ENCODE measurements at places on chromosomes 4 and X.

- no peak for DNase-seq
Measured at GRCh38 chr4:56272003-56272402, 115.3 kb downstream of the AASDH start.

DNA sequence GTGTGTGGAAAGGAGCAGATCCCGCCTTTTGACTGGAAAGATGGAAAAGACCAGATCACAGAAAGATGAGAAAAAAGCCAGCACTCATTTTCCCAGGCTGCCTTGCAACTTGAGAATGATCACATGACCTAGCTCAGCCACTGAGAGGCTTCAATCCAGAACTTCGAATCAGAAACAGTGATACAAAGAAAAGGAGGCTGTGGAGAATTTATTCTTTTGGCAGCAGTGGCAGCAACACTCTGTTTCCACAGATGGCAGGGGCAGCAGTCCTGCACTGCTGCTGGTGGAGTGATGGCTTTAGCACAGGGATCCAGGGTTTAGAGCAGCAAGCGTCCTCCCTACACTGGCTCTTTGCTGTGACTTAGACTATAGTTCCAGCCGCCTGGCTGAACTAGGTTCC, 77.8 kb upstream of the SH3RF1 start:
- no peak for DNase-seq

- DNase-seq = no peak
Measured at GRCh38 chr4:61723492-61723891, 523.4 kb downstream of the ADGRL3 start.

GRCh38 chrX:55026143-55026542, 4.6 kb downstream of the ALAS2 start:
- DNase-seq = no peak

DNA sequence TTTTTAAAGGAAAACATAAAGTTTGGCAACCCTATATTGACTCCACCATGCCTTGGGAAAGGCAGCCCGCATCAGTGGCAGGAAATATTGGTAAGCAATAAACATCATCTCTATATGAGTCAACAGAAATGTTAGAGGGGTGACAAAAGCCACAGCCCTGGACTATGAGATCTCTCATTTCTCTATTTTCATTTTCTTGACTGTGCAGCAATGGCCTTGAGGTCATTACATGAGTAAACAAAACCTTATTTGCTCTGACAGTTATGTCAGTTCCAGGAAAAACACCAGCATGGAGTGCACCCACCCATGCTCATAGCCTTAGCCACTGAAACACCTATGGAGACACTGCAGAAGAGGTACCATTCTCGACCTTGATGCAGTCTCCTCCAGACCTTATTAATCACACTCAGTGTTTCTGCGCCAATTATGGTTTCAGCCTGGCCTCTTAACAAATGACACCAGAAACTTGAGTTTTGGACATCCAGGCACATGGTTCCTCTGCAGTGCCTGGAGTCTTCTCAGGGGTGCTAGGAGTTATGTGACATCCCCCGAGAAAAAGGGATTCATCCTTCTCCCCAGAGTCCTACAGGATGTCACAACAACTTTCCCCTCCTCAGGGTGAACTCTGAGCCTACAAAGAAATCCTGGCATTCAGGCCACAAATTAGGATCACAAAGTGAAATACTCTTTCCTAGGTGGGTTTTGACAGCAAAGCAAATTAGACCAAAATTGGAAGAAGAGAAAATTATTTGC, 16.0 kb upstream of the HPGD start:
- no peak for DNase-seq

DNA sequence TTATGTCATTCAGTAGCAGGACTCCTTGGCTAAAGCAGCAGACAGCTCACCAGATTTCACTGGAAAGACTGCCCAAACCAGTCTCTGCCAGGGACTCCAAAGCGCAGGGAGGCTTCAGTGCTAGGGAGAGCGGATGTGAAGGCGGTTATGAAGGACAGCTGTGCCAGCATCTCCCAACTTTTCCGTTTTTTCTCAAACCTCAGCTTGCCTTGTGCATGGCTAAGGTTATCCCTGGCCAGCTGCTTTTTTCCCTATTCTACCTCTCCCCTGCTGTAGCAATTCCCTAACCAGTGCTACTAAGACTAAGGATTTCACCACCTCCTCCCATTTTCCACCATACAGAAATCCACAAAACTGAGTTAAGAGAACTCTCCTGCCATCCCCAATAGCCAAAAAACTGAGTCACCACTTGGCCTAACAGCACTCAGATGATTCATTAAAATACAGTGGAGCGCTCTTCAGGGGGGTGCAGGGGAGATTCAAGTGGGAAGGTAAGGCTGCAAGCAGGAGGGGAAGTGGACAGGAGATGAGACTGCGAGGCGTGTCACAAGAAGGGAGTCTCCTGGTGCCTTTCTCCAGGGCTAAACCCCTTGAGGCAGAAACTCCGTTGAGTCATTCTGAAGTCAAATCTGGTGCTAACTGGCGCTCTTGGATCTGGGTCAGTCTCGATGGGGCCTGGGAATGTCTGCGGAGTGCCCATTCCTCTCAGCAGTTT, 90.7 kb downstream of the PALLD start:
- no peak for DNase-seq
